Midbrain (tissue), 1 donor: ENCODE measurements at places on chromosomes 3 and 15.
A peak's percentile ranks its signal among the peaks of the same experiment; 100 is the strongest.

DNA sequence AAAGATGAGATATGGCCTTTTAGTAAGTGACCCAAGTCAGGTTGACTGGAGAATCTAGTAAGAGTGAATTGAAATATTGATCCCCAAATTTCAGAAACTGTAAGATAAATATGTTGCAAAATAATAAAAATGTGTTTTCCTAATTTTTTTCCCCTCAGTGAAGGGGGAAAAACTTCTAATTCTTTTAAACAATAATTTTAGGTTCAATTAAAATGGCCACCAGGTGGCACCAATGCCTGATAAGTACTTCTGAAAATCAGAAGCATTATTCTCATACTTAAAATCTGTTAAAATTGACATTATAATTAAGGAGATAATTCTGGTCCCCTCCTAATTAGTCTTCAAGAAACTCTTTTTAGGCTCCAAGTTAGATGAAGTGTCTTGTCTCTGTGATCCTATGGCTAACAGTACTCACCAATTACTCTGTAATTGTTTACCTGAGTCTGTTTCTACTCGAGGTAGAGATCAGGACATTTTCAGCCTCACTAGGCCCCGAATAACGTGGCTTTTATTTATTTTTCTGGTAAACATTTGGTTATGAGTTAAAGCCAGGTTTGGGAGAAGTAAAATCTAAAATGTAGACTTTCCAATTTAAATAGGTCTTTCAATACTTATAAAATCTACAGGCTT is 52.6 kb downstream of the NMD3 start:
- DNase-seq: peak; percentile 9

DNA sequence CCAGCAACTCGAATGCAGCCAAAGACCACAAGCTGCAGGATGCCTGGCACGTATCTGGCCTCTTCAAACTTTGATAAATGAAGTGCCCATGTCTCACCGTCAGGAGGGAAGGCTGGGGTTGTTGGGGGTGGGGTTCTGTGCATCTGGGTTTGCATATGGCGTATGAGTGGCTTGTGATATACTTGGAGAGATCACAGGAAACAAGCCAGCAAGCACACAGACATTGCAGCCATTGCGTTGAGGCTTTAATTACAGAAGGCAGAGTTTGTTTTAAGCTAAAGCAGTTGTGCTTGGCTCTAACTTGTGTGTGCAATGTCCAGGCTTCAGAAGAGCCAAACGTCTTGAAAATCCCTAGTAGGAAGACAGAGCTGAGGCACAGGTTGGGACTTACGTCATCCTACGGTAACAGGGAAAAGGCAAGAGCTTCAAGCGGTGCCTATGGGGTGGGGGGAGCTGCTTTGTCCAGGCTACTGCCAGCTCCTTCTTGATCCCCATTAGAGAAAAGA is 109.2 kb downstream of the ASB7 start:
- no peak for DNase-seq

DNA sequence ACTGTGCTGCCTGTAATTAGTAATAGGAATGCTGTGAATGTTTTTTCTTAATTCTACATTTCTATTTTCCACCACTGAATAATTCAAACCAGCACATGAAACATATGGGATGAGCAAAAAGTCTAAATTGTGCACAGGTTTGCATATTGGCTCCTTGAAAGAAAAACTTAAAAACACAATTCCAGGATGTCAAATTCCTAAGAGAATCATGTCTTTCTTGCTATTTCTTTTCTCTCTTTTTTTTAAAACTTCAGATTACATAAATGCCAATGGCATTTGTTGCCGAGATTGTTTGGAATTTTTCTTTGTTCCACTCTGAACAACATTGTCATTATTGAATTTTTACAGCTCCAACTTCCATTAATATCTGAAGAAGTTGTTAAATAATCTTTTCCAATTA is 60.8 kb downstream of the VGLL3 start:
- DNase-seq: no peak

- DNase-seq: no peak
These were observed 333 bp upstream of the MTFMT start for GRCh38 chr15:65029736-65030208.

DNA sequence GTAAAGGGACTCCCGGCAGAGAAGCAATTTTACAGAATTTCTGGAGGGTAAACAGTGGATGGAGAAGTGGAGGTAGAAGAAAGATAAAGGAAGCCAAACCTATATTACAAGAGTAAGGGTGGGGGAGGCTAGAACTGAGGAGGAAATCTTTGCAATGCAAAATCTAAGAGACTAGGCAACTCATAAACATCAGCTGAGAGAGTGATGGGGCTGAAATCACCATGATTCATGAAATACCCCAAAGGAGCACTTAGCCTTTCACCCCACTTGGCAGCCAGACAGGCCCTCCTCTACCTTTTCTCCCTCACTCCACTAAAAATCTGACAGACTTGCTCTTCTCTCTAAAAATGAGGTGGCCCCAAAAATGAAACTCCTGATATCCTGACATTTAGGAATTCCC is 19.5 kb upstream of the ZBTB38 start:
- DNase-seq: no peak

DNA sequence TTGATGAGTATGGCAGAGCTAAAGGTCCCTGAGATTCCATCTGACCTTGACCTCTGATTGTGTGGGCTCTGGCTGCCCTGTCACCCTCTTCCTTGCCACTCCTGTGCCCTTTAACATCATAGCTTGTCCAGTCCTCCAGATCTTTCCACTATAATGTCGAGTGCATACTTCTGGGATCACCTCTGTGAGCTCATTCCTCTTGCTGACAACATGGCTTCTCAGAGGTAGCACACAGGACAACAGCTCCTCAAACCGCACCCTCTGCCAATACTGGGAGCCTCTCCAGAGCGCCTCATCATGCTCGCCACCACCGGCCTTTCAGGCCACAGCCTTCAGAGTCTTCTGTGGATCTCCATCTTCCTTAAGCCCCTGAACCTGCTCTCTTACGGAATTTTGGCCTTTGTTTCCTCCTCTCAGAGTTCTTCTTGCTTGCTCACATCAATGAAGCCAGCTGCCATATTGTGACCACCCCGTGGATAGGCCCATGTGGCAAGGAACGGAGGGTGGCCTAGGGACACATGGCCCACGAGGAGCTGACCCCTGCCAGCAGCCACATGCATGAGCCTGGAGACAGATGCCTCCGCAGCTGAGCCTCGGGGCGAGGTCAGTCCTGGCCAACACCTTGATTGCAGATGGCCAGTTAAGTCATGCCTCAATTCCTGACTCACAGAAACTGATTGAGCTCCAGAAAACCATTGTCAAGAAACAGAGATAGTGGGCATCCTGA is 31.1 kb downstream of the PLA2G4D start:
- no peak for DNase-seq

GRCh38 chr3:143951351-143951971 is 20.2 kb upstream of the DIPK2A start:
- DNase-seq: peak; percentile 39

GRCh38 chr3:45261333-45262110 is 35.4 kb upstream of the TMEM158 start:
- DNase-seq: no peak

GRCh38 chr15:24008476-24008875 is 321.4 kb upstream of the NDN start:
- DNase-seq: no peak

DNA sequence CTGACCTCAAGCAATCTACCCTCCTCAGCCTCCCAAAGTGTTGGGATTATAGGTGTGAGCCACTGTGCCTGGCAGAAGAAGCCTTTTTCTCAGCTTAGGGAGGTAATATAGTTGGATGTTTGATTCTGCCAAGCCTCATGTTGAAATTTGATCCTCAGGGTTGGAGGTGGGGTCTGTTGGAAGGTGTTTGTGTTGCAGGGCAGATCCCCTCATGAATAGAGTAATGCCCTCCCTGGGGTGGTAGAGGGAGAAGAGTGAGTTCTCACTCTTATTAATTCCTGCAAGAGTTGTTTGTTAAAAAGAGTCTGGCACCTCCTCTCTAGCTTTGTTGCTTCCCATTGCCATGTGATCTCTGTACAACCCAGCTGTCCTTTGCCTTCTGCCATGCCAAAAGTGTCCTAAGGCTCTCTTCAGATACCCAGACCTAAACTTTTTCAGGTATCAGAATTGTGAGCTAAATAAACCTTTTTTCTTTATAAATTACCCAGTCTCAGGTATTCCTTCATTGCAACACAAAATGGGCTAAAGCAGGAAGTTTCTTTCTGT is 16.4 kb downstream of the NECTIN3 start:
- DNase-seq: no peak

DNA sequence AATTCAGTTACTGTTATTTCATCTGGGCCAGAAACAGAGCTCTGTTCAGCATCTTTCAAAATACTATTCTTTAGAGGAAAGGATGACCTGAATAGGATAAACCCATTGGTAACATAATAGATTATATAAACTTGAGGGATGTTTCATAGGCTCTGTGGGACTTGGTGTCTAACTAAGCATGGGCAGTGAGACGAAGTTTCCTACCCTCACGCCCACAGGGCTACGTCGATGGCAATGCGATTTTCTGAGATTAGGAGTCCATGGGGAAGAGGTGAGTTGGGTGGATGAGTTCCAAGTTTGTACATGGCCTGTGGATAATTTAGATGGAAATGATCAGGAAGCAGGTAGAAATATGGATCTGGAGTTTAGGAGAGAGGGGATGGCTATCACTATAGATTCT is 115.2 kb upstream of the TBL1XR1 start:
- no peak for DNase-seq

GRCh38 chr3:186025161-186025560 is 83.7 kb downstream of the ETV5 start:
- DNase-seq: no peak

GRCh38 chr3:149536429-149536828 is 61.9 kb downstream of the TM4SF4 start:
- DNase-seq: peak; percentile 59

DNA sequence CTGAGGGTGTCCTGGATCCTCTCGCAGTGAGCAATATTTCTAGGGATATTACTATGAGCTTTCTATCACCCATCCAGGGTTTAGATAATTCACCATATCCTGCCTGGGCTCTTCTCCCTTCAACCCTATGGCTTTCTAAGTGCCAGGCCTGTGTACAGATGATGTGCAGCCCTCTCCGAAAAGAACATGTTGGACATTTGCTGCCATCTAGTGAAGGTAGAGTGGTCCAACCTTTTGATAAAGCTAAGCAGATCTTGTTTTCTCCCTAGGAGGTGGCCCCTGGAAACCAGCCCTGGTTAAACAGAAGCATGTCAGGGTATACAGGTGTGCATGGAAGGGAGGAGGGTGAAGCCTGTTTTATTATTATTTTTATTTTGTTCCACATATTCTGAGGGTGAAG is 27.9 kb upstream of the SCN10A start:
- peak; percentile 8 for DNase-seq

DNA sequence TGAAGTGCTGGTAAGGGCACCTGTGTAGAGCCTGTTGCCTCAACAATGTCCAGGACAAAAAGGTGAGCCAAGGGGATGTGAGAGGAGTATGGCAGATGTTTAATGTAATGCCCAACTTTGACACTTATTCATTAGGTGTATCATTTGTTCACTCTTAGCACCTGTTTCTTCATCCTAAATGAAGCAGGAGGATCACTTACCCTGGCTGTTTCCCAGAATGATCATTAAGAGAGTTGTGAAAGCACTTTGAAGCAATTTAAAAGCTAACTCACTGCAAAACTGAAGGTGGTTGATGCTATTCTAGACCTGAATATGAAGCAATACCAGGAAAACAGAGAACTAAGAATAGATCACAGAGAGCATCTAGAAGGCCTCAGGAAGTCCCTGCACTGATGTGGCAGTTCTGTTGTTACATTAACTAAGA is 3.4 kb upstream of the HHLA2 start:
- no peak for DNase-seq

- DNase-seq: no peak
These were observed 111.9 kb upstream of the TSC22D2 start for GRCh38 chr3:150296123-150296735.

GRCh38 chr3:22292681-22293080 is 541.7 kb upstream of the ZNF385D start:
- no peak for DNase-seq

DNA sequence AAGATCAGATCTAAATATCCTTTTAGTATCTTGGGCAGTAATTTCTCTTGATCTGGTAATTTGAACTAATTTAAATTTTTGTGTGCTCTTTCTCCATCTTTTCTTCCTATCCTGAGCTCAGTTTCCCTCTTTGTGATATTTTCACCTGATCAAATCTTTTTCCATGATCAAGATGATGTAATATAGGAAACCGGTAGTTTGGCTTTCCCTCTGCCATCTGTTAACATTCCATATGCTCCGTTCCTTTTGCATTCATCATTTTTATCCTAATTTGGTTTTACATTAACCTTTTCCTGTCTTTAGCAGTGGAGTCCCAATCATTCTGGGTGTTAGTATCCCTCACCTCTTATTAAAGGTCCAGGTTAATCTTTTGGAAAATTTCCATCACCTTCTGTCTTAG is 5.9 kb upstream of the ABHD6 start:
- DNase-seq: no peak

GRCh38 chr15:59276225-59277178 is 69.9 kb downstream of the LDHAL6B start:
- no peak for DNase-seq

GRCh38 chr15:71295603-71296314 is 180.5 kb downstream of the THSD4 start:
- DNase-seq: no peak

GRCh38 chr3:15107075-15107947 is 8.4 kb upstream of the RBSN start:
- no peak for DNase-seq

- DNase-seq: no peak
These were observed 71.5 kb downstream of the IGF2BP2 start for GRCh38 chr3:185753354-185753753.

- DNase-seq: no peak
These were observed 45.0 kb downstream of the BCL2L10 start for GRCh38 chr15:52067545-52067926.

GRCh38 chr15:38613085-38613484 is 48.5 kb upstream of the RASGRP1 start:
- no peak for DNase-seq

DNA sequence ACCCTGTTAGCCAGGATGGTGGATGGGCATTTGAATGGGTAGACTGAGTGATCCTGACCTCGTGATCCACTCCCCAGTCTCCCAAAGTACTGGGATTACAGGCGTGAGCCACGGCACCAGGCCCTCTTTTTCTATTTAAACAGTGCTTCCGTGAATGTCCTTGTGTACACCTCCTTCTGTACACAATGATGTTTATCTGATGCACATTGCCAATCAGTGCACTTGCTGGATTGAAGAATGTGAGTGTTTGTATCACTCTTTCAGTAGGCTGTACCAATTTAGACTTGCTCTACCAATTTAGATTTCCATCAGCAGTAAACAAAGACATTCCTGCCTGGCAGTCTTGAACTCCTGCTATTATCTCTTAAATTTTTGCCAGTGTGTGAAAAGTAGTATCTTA is 8.9 kb upstream of the ZNF619 start:
- DNase-seq: no peak

- no peak for DNase-seq
These were observed 4.8 kb downstream of the PAQR9 start for GRCh38 chr3:142958707-142959106.

GRCh38 chr3:41259449-41260062 is 60.3 kb downstream of the CTNNB1 start:
- DNase-seq: no peak
